MCF 10A (cell line): ENCODE measurements at places on chromosomes 11 and 22.

DNA sequence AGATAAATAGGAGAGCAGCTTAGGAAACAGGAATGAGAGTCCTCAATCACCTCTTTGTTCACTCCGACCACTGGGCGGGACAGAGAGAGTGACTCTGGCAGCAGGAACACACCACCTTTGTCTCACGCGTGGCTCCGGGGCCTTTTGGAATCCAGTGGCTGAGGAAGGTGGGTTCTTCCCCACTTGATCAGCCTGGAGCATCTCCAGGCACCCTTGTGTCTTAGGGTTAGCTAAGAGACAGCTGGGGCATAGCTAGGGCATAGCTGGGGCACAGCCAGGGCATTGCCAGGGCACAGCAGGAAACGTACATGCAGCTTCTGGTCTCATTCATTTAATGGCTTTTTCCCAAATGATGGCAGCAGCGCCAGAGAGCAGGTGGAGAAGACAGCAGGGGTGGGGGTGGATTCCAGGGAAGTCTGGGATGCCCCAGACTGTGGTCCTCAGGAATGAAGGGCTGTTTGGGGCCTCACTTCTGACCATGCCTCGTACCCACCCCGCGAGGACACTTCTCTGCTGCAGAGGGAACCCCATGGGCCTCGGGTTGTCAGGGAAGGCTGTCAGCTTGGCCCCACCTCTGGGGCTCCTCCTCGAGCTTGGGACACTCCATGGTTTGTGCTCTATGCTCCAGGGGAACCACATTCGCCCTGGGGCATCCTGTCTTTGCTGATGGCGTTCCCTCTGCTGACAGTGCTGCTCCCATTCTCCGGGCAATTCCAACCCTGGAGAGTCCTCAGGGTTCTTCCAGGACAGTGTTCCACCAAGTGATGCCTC is 30.4 kb upstream of the SHANK2 start:
- no peak for DNase-seq

DNA sequence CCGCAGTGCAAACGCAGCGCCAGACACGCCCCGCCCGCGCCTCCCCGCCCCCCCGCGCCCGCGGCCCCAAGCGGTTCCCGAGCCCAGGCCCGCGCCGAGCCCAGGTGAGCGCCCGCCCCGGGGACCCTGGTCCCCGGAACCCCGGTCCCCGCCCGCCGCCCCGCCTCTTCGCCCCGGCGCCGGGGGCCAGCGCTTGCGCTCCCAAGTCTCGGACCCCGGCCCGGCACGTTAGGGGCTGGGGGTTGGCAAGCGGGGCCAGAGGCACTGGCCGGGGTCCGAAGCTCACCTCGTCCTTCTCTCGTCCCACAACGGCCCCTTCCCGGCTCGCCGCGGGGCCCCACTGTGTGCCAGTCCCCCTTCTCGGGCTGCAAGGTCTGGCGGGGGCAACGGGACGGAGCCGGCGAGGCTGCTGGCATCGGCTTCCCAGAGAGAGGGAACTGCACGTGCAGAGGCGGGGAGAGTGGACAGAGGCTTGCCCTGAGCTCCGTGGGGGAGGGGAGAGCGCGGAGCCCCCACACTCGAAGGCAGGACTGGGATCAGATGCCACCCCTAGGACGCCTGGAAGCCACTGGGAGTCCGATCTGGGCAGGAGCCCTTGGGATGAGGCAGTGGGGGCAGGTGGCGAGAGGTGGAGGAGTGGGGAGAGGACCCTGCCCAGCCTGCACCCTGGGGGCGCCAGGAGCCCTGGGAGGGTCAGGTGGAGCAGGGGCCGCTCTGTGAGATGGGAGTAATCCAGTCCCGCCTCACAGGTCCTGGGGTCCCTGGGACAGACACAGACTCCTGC is 1.8 kb upstream of the AIFM3 start:
- no peak for DNase-seq

GRCh38 chr11:73537969-73538368 is 59.9 kb downstream of the FAM168A start:
- DNase-seq = no peak

DNA sequence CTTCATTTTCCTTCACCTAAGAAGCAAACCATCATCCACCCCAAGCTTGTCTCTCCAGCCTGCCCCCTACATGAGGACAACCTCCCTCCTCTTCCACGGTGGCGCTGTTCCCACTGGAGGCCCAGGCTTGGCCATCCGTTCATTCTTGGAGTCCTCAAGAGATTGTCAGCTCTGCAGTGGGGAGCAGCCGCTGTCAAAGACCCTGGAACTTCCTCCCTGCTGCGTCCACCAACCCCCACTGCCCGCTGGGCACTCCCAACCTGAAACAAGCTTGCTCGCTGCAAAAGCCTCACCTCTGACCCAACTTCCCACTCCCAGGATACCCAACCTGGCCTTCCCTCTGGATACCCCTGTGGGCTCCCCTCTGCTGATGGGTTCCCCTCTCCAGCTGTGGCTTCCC is 10.4 kb upstream of the CD81 start:
- no peak for DNase-seq

GRCh38 chr11:2931771-2932738 is 2.8 kb upstream of the PHLDA2 start:
- no peak for DNase-seq
